AML-193 (cell line): ENCODE measurements at places on chromosomes 5 and 9.

DNA sequence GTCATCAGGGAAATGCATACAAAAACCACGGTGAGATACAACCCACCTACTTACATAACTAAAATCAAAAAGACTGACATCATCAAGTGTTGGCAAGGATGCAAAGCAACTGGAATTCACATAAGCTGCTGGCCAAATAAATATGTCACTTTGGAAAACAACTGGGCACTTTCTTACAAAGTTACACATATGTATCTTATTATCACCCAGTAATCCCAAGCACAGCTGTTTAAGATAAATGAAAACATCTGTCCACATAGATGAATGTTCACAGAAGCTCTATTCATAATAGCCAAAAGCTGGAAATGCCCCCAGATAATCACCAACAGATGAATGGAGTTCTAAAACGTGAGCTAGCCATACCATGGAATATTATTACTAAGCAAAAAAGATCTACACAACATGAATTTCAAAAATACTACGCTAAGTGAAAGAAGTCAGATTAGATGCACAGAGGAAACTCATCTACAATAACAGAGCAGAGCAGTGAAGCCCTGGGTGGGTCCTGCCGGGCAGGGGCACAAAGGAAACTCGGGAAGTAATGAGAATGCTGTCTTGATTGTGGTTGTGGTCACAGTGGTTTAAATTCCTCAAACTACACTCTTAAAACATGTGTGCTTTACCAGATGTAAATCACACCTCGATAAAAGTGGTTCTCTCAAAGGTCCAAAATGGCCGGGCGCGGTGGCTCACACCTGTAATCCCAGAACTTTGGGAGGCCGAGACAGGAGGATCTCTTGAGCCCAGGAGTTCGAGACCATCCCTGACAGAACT lies 8.5 kb downstream of the CAMSAP1 start:
- no peak for DNase-seq

DNA sequence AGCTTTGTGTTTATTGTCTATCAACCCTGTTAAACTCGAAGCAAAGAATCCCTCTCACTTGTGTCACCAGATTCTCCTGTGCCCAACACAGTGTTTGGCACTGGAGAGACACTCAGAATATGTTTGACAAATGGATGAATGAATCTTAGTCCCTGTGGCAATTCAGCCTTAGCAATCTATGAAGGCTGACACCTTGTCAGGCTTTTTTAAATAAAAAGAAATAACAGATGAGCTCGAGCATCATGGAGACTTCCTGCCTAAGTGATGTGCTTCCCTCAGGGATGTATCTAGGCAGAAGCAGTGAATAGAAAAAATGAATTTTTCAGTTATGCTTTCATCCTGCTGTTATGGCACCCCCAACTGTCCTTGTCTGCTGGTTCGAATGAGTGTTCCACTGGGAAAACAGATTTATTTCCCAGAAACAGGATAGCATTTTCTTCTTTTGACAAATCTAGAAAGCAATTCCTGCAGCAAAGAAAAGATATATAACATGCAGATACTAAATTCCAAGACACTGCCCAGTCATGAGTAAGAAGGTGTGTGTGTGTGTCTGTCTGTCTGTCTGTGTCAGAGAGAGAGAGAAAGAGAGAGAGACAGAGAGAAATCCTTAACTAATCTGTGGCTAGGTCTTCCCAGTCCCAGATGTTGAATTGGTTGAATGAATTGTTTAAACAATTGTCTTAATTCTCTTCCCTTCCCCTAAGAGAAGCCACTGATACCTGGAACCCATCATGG lies 16.7 kb downstream of the MAMDC2 start:
- no peak for DNase-seq

- DNase-seq, result no peak
Measured at GRCh38 chr9:125889112-125889475, 141.9 kb downstream of the PBX3 start.

- no peak for DNase-seq
Measured at GRCh38 chr9:107260437-107261081, 22.5 kb upstream of the RAD23B start.

DNA sequence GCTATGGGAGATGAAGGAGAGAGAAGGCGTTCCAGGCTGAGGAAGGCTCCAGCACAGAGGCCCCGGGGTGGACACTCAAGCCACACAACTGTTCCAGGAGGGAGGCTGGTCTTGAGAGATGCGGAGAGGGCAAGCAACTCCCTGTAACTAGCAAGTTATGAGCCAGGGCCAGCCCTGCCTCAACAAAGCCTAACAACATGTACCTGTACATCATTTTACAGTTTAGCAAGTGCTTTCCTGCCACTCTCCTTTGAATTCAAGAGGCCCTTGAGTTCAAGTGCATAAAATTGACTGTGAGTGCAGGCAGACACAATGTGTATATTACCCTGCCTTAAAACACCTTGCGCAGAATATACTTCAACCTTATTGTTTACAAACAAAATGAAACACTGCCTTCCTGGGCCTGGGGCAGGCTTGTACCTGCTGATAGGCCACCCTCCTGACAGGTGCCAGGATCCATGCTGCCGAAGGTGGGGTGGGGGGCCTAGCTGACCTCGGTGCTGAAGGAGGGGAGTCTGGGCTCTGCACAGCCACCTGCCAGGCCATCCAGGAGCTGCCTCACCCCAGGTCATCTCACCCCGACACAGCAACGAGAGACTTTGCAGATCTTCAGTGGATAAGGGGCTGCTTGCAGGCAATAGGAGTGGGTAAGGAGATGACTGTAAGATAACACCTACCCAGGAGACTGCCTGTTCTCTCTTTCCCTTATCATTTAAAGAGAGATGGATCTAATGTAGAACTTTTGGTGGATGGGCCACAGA lies 80.0 kb downstream of the PPARGC1B start:
- DNase-seq, result no peak

DNA sequence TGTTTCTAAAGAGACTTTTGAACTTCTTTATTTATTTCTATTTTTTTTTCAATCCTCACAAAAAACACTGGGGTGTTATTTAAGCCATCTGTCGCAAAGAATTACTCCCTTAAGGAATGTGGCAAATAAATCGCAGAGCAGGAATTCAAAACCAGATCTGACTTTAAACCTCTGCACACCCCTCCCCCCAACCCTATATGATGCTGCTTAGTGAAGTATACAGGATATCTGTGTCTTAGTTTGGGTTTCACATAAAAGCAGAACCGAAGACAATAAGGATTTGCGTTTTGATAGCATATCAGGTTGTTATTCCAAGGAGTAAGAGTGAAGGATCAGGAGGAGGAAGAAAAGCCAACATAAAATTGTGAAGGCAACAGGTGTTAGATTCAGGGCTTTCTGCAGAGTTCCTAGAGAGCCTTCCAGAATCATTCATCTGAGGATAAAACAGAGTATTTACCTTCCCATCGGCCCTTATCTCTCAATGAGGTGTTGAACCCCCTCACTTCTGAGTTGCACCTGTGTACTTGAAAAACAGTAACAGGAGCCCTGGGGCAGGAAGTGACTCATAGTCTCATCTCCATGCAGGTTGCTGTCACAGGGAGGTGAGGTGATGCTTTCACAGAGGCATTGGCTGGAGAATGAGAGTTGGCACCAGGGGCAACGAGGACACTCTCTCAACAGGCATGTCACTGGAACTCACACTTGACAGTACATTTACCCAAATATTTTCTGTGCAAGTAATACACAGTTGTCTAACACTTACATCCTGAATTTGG lies 33.5 kb upstream of the DMRT3 start:
- DNase-seq, result no peak

DNA sequence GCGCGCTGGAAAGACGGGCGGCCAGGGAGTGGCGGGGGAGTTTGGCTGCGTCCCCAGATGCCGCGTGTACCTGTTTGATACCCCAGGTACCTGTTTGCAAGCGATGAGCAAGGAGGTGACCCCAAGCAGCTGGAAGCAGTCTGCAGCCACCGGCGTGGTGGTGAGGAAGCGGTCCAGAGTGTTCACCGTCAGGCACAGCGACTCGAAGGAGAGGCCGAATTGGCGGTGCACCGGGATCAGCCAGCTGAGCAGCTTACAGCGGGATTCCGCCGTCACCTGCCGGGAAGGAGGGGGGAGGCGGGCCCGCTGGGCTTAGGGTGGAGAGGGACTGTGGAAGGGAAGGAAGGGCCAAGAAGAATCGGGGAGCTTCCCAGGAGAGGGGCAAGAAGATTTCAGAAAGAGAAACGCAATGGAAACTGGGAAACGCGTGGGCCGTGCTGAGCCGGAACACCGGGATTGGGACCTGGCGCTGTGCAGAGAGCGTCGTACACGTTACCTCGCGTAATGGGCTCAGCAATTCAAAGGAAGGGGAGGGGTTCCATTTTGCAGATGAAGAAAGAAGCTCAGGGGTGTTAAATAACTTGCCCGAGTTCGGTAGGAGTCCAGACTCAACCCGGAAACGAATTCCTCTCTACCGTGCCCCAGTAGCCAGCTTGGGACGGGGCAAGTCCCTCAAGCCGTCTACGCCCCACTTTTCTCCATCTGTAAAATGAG lies 980 bp downstream of the CCNO start:
- no peak for DNase-seq

DNA sequence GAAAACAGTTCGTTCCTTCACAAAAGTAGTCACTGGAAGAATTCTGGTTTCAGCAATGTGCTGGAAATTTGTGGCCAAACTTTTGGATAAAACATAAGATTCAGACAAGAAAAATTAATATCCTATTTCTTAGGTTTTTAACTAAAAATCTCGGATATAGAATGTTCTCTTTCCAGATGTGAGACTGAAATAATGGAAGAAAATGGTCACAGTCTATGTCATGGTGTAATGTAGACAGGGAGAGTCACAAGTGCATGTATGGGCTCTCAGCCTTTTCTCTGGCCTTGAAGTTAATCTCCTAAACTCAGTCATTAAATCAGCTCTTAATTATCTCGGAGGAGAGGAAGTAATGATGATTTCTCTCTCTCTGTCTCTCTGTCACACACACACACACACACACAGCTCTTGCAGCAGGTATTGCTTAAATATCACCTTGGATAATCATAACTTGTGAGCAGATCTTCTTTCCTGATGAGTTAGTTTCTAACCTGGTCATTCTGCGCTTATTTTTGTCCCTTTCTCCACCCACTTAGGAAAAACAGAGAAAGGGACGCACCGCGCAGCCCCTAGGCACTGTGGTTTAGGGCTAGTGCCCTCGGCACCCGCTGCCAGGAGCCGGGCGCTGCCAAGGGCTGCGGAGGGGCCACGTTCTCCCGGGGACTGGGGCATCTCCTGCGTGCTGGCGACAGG lies 672 bp upstream of the ITGA2 start:
- DNase-seq, result no peak

DNA sequence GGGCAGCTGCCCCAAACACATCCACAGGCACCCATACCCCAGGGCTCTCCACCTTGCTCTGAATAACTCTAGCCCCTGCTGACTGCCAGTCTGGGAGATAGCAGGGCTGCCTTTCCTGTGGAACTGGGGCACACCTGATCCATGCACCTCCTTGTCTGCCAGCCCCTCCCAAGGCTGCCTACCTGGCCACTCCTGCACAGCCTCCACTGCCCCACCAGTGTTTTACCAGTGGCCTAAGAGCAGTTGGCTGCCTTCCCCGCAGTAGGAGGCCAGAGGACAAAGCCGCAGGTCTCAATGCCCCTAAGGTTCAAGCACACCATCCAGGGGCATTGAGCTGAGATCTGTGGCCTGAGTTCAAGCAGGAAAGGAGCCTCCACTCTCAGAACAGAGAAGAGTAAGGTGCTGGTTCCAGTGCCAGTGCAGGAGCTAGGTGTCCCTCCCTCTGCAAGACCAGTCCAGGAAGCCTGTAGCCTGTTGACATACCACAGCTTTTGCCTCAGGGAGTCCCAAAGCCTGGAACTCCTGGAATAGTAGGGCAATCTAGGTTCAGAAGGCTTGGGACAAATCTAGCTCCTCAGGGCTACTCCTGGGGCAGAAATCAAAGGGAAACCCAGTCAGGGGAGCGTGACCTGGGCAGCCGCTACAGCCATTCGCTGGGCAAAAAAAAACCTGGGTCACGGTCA lies 514.5 kb upstream of the PTGER4 start:
- no peak for DNase-seq

DNA sequence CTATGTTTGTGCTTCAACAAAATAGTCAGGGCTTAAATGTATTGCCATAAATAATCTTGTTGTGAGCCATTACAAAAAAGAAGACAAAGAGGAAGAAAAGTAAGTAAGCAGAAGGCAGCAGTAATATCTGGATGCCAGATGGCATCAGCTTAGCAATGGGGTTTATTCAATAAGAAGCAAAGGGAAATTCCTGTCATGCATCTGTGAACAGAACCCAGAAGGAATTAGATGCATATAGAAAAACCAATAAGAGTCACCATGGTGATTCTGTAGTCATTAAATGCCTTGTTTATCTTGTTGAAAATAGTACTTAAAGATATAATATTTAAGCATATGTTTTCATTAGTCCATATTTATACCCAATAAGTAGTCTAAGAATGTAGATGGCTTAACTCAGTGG lies 216.0 kb downstream of the ADAMTSL1 start:
- DNase-seq, result no peak

DNA sequence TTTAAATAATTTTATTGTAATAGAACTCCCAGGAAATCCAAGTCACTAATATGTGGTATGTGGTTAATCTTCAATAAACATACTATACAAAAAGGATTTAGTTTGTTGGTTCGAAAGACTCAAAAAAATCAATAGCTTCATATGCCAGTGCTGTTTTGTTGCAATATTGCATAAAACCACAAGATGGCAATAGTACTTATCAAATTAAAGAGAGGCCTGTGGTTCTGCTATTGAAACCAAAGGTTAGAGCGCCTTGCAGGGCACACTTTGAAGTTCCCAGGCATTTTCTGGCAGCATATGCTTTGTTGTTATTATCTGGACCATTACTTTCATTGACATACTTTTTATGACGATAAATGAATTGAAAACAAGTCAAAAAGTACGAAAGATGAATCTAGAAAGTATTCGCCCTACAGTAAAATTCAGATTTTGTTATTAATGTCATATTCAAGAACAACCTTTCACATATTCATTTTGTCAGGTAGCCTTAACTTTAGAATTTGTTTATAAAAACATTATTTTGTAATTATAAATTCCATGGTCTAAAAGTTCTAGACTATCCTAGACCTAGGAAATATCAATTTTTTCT lies 316.3 kb downstream of the MCTP1 start:
- peak; percentile 75 for DNase-seq

DNA sequence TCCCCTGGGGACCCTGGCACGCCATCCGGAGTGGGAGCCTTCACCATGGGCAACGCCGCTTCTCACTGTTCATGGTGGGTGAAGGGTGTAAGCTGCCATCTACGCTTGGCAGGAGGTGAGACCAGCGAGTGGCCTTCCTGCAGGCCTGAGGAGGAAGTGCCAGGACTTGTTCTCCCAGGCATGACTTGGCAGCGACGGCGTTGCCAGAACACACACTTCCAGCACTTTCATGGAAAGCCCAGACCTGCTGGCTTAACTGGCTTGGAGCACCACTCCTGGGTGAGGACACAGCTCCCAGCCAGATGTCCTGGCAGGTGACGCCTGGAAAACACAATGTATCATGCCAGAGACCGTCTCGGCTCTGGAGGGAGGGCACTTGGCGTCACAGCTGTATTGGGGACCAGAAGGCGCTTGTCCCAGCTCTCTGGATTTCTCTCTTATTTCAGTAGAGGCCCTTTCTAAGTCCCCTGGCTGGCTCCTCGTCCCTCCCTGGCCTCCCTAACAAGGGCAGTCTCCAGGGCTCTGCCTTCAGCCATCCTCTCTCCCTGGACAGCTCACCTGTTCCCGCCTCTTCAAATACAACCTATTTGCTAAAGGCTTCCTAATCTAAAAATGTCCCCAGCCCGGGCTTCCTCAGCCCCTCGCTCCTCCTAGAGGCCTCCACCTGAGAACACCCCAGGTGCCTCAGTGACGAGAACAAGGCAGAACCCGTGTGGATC lies 188.3 kb downstream of the OLFM1 start:
- no peak for DNase-seq
